HCT116 (cell line): ENCODE measurements at places on chromosomes 1 and 21.

GRCh38 chr1:4265836-4266235 is 365.8 kb upstream of the C1orf174 start:
- no peak for DNase-seq

DNA sequence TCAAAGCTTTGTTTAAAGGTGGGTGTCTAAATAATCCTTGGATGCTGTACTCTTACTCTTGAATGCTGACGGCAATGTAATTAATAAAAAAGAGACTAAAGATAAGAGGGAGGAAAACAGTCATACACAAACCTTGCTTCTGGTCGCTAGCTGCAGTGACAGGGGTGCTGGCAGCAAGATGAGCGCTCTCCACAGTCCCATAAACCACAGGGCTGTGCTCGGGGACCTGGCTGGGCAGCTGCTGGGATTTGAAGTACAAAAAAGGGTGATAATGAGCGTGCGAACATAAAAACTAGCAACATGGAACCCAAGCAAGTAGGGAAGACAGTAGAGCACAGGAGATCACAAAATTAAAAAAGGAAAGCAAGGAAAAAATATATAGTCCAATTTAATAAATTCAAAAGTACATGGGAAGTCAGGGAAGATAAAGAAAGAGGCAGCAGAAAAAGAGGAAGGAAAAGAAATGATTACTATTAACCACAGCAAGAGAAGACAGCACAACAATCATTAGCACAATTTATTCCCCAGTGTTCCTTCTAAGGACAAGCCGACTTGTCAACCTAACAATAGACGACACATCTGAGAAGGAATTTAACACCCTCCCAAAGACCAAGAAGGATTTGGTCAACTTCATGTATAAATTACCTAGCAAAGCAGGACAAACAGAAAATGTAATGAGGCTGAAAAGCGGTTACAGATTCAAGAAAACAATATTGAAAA is 162.9 kb upstream of the HP1BP3 start:
- DNase-seq: no peak

GRCh38 chr1:33446590-33446989 is 15.7 kb upstream of the PHC2 start:
- DNase-seq: no peak

DNA sequence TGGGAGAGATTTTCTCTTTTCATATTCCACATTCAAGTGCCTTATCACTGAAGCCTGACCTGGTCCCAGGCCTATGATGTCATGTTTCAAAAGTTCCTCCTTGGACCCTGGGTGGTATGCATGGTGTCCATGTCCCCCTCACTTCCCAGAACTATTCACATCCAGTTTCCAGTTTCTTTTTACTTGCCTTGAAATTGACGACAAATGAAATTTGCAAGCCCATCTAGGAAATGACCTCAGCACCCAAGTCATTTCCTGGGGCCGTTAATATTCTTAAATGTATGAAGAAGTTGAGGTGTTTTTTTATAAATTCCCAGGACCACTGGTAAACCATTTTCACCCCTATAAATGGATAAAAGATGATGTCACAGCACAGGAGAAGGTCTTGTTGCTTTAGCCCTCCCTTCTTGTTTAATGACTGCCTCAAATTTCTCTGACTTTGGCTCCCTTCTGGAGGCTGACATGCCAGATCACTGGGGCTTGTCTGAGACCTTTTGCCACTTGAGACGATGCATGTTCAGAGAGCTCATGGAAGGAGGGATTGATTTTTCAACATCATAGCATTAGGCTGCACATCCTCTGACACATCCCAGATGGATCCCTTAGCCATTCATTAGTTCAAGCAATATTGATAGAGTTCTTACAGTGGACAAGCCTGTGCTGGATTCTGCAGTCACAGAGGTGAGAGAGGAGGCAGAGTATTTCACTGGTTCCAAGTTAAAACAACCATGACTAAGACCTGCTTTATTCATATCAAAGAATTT is 221.3 kb downstream of the PLPP3 start:
- no peak for DNase-seq

DNA sequence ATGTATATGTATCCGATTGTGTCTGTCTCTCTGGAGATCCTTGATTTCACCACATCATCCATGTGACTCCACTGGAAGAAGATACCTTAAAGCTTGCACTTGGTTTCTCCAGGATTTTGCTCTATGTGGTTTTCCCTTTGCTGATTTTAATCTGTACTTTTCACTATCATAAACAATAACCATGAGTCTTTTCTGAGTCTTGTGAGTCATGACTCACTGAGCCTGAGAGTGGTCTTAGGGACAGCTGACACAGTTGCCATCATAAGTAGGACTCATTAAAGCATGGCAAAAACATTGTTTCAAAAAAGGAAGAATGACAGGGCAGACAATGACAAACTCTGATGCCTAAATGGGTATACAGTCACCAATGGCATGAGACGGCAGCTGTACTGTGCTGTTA is 226.2 kb downstream of the AKT3 start:
- DNase-seq: no peak

DNA sequence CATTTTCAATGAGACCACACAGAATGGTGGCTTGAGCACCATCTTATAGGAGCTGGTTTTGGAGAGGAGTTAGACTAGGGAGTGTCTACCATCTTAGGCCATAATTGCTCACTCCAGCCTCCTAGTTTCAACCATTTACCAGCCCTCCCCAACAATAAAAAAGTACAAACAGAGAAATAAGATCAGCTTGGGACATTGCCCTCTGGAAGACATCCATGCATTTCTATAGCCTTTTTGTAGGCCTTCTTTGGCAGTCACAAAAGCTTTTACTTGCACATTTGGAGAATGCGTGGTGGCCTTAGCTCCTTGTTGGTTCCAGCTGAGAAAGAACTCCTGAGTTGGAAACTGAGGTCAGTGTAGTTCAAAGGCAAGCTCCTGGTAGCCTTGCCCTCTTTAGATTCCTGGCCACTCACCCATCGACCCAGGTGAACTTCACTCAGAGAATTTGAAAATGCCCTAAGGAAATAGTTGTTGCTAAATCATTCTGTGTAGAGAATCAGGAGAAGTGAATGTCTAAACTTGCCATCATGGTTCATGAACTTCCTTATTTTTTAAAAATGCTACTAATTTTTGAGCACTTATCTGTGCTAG is 301.7 kb upstream of the PROX1 start:
- DNase-seq: no peak

DNA sequence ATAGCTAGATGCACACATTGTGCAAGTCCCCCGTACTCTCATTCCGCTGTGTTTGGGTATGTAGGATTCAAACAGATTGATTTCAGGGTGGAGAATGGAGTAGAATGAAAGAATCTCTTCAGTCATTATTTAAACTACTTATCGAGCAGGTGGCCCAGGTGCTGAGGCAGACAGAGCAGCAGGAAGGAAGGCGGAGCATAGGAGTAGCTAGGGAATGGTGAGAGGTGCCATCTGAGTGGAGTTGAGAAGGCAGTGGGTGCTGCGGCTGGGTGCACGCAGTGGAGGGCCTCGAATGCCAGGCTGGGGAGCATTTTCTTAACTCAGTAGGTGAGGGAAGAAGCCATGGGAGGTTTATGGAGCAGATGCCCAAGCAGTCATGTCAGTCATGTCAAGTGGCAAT is 45.2 kb upstream of the CD101 start:
- no peak for DNase-seq

- no peak for DNase-seq
These were observed 84.2 kb upstream of the S1PR1 start for GRCh38 chr1:101152633-101153032.

DNA sequence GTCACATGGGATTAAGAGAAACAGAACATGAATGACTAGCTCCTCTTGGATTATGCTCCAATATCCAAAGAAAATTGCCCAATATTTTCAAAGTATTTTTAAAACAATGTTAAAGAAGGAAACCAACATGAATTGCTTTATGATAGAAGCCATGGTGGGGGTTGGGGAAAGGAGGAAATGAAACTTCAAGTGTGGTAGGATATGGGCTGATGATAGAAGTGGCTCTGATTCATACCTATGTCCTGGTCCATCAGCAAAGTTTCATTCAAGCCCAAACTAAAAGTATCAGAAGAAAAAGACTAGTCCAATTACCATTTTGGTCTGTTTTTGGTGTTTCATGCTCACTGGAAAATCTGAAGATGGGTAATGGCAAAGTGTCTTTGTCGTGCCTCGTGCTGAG is 104.2 kb upstream of the PROX1 start:
- no peak for DNase-seq

- DNase-seq: no peak
These were observed 74.2 kb downstream of the CD34 start for GRCh38 chr1:207836591-207837347.

GRCh38 chr1:26597629-26598039 is 68.1 kb downstream of the RPS6KA1 start:
- peak; percentile 68 for DNase-seq

DNA sequence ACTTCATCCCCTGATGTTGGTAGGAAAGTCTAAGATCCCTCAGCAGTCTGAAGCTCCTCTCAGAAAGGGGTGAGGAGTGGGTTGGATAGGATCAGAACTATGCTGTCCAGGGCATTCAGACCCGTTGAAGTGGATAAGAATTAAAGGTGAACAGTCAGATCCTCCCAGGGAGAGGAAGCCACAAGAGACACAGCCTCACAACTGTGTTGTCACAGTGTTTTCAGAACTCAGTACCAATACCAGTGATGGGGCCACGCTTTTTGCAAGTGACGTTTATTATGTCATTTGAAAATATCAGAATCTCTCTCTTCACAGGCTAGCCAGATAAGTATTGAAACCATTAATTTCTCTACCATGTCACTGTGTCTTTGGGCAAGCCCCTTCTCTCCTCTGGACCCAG is 15.4 kb upstream of the EPS15 start:
- no peak for DNase-seq

DNA sequence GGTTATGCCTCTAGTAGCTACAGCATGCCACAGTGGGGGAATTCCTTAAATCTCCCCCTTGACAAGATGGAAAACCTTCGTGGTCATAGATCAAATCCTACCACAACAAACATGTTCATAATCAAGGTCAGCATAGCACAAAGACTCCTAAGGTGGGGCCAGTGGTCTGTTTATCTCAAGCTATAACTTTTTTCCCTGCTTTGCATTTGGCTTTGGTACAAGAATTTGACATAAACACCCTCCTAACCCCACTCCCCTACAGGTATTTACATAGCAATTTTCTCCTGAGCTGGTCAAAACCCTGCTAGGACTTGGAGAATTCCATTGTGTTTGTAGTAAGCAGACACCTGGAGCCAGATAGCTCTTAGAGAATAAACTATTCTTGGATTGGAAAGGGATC is 58.5 kb downstream of the HIVEP3 start:
- no peak for DNase-seq

GRCh38 chr1:198848206-198848605 is 209.4 kb downstream of the PTPRC start:
- no peak for DNase-seq

- DNase-seq: no peak
These were observed 10.4 kb downstream of the FGR start for GRCh38 chr1:27624467-27625178.

- DNase-seq: no peak
These were observed 404.5 kb upstream of the LRRC7 start for GRCh38 chr1:69163241-69163640.

DNA sequence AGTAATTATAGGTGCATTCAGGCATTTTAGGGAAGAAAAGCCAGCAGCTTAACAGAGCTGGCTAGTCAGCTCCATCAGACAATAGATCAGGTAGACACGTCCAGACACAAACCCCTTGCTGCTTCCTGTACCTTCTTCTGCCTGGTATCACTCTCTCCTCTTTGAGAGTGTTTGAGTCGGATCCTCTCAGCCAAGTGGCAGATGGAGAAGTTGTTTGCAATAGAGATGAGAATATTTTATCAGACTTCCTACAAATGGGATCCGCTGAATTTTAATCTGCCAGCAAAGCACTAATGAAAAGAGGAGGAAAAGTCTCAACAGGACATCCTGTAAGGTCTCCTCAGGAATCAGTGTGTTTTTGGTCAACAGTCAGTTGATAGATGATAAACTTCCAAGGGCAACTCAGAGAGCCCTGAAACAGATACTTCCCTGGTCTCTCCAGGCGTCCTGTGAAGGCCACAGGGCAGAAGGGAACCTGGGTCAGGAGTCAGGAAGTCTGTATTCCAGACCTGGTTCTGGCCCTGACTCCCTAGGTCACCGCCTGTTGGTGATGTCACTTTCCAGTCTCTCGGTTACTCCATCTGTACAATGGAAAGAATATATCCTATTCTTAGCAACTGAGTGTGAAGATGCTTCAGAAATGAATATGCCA is 62.1 kb upstream of the PROX1 start:
- no peak for DNase-seq

GRCh38 chr1:78339490-78339889 is 151.3 kb upstream of the PTGFR start:
- no peak for DNase-seq

- no peak for DNase-seq
These were observed 220.4 kb downstream of the ZP4 start for GRCh38 chr1:237670302-237670701.

GRCh38 chr1:78005448-78005722 is 646 bp downstream of the DNAJB4 start:
- no peak for DNase-seq

DNA sequence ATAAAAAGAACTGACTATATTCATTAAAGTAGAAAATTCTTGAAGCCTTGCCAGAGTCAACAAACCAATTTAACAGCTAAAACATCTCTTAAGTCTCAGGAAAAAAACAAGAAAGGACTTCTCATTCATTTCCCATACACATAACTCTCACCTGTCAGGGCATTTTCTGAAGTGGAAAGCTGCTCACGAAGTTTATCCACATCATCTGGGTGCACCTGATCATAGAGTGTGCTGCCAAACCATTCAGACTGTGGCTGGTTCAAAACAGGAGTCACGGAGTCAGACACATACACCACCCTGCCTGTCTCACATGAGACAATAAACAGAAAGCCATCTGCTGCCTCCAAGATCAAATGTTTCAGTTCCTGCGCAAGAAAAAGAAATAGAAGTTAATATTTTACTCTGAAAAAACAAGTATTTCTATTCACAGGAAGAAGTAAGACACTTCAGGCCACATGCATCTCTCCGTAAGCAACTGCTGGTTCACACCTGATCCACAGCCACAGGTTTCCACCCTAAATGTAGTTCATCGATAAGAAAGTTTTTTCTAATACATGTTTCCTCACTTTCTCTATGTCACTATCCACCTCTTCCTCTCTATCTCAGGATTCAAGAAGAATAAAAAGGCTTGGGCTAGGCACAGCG is 28.2 kb upstream of the CTSK start:
- no peak for DNase-seq

DNA sequence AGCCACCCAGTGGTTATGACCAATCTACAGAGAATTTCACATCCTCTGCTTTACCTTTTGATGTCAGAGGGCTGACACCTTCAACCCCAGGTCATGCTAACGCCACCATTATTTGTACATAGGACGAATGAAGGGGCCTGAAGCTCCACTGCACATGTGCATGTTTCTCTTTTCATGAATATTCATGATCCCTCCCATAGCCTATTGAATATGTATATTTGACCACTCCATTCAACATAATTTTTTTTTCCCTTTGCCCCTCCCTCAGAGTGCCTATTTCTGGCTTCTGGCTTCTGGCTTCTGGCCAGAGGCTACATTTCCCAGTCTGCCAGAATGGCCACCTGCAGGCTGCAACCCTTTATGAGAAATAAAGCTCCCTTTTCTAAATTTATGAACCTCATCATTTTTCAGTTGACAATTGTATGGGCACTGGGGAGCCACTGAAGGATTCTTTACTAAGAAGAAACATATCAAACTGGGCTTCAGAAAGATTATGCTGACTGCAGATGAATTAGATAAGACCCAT is 406.7 kb downstream of the SIPA1L2 start:
- no peak for DNase-seq

GRCh38 chr1:160826546-160826945 is 30.6 kb downstream of the LY9 start:
- DNase-seq: no peak

GRCh38 chr1:178137238-178137637 is 43.3 kb downstream of the RASAL2 start:
- no peak for DNase-seq
